Jurkat, Clone E6-1 (cell line): ENCODE measurements at places on chromosomes 12 and 14.

- no peak for DNase-seq
These were observed 97.6 kb downstream of the GARIN6 start for GRCh38 chr12:99745121-99745520.

GRCh38 chr12:68868043-68868790 is 60.2 kb downstream of the MDM2 start:
- DNase-seq = no peak

- DNase-seq = no peak
These were observed 188.8 kb downstream of the EPS8 start for GRCh38 chr12:15600223-15600935.

DNA sequence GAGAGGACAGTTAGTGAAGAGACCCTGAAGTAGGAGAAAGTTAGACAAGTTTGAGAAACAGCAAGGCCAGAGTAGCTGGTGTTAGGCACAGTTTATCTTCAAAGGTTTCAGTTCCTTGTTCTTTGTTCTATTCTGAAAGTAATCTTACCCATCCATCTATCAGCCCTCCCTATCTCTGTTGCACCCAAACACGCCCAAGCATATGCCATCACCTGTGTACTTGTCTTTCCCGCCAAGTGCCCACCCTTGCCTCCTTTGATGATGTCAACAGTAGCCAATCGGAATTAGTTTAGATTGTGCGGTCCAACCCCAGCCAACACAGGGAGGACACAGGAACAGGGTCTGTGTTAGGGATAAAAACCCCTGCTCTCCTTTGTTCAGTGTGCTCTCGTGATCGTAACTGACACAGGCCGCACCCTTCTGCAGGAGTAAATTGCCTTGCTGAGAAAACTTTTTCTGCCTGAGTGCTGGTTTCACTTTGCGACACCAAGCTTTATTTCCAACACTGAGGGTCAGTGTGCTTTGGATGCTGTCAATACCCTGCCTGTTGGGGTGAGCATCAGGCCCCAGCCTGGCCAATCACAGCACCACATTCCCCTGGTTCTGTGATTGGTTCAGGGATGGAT is 4.7 kb upstream of the TMEM229B start:
- DNase-seq = no peak

DNA sequence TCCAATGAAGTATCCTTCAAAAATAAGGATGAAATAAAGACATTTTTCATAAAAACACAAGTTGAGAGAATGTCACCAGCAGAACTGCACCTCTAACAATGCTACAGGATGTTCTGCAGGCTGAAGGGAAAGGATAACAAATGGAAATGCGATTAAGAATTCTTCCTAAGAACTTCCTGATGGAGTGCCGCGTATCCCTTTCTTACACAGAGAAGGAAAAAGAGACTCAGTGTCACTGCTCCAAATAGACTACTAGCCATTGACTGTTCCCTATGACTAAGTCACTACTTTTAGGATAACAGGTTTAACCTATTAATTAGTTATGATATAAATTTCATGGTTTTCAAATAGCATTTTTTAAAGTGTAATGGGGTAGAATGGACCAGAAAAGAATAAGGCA is 3.2 kb downstream of the ANO2 start:
- no peak for DNase-seq
